Calu3 (cell line): ENCODE measurements at places on chromosomes 2 and 18. TPM values are rescaled to one million over a fixed set of nuclear protein-coding genes. Genes with fewer than 3 reads are reported as not detected.

The OTOS gene
- not detected in 2 replicates for total RNA-seq

The HOXD12 gene
- not detected in 2 replicates for total RNA-seq

The TCF23 gene
- total RNA-seq: not detected in 2 replicates

The ANXA4 gene
- 1,439 and 1,638 TPM in 2 replicates for total RNA-seq

The ARMC9 gene
- 12.8 and 13.6 TPM in 2 replicates for total RNA-seq

The CNDP1 gene
- not detected in 2 replicates for total RNA-seq

The RAB3GAP1 gene
- 47.6 and 50.6 TPM in 2 replicates for total RNA-seq

The TGFA gene
- 80.0 and 104 TPM in 2 replicates for total RNA-seq

The DIPK1C gene
- not detected in 2 replicates for total RNA-seq

The GCG gene
- total RNA-seq: not detected in 2 replicates

The KLHL30 gene
- total RNA-seq: 0.64 and 1.3 TPM in 2 replicates

The PPP1R1C gene
- 2.0 and 2.7 TPM in 2 replicates for total RNA-seq

The RAMP1 gene
- 9.6 and 9.8 TPM in 2 replicates for total RNA-seq

The RFX8 gene
- not detected in 2 replicates for total RNA-seq

The TMEFF2 gene
- total RNA-seq: 0.64 TPM in 1 of 2 replicates, not detected in the other

The VIL1 gene
- total RNA-seq: 9.0 and 16.4 TPM in 2 replicates

The CABYR gene
- 10.6 and 12.8 TPM in 2 replicates for total RNA-seq

The EFR3B gene
- 0.10 and 0.17 TPM in 2 replicates for total RNA-seq

The SERPINB3 gene
- 0.34 and 0.68 TPM in 2 replicates for total RNA-seq

The ESPNL gene
- total RNA-seq: 0.19 and 0.61 TPM in 2 replicates

The DNPEP gene
- 70.3 and 75.1 TPM in 2 replicates for total RNA-seq

The RBM44 gene
- total RNA-seq: 0.56 and 1.0 TPM in 2 replicates

The APCDD1 gene
- total RNA-seq: 0.51 TPM in 1 of 2 replicates, not detected in the other

The POMC gene
- not detected in 2 replicates for total RNA-seq

The ABCG5 gene
- 0.66 and 1.0 TPM in 2 replicates for total RNA-seq

The KCNK3 gene
- total RNA-seq: not detected in 2 replicates

The PSMA8 gene
- total RNA-seq: not detected in 2 replicates

The TM4SF20 gene
- total RNA-seq: not detected in 2 replicates

The ANKRD62 gene
- not detected in 2 replicates for total RNA-seq

The MGAT4A gene
- total RNA-seq: 21.8 and 23.0 TPM in 2 replicates

The ZNF521 gene
- total RNA-seq: 0.07 TPM in 1 of 2 replicates, not detected in the other
